Activated CD4-positive, alpha-beta memory T cell treated with anti-CD3 and anti-CD28 coated beads, Interleukin-2, amount 10 ng/mL, durations not matched to agents 7 days and 5 days (primary cell): ENCODE measurements at places on chromosomes 3 and 15.
A peak's percentile ranks its signal among the peaks of the same experiment; 100 is the strongest.

DNA sequence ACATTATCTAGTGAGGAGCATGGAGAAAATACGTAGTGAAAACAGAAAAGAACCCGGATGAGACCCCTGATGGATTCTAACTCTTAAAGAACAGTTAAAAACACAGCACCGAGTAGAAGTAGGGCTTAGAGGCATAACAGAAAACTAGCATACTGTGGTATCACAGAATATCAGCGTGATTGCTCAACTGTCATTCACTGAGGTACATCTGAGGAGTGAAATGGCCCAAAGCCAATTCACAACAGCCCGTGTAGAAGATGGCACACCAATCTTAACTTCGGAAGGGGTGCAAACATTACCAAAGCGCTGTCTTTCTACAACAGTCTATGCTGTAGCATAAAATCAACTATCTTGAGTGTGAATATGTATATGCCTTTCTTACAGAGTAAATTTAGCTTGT, 1.8 kb downstream of the CLASP2 start:
- H3K27me3 ChIP-seq, result no peaks in the 10 kb centered on the region
- peaks cover 5% of the 10 kb centered on the region for H3K36me3 ChIP-seq
- no peak overlapping the region for H3K4me3 ChIP-seq
- DNase-seq, result no peak
- no peak overlapping the region for H3K27ac ChIP-seq
- H3K4me1 ChIP-seq, result peaks cover 14% of the 10 kb centered on the region

DNA sequence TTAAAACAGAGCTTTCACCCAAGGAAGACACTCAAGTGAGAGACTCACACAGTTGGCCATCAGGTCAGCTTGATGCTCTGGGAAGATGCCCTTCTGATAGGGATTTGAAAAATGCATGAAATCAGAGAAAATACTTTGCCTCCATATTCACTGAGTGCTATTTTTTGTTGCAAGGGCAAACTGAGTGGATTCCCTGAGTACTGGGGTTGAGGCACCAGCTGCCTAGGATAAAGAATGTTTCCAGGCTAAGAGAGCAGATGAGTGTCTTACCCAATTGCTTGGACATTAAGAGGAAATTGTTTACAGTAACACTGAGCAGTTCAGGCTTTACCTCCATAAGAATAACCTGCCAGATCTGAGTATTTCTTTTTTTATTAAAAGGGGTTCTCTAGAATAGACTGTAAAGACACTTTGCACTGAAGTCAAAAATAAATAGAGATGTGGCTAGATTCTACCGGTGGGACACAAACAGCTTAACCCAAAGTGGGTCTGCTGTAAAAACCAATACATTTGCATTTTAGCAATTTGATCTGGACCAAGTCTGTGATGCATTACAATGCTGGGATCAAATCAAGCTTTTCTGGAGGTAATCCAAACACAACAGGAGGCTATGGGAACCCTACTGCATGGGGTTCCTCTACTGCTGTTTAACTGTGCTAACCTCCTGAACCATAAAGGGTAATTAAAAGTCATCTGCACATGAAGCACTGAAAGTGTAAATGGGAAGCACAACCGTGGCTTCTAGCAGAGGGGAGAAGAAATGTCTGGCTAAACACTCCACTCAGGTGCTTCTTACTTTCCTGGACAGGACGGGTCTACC, 238.8 kb upstream of the WNT5A start:
- no peaks in the 10 kb centered on the region for H3K27me3 ChIP-seq
- H3K36me3 ChIP-seq, result no peaks in the 10 kb centered on the region
- H3K4me1 ChIP-seq, result no peaks in the 10 kb centered on the region
- no peak for DNase-seq

GRCh38 chr3:107676469-107677309, 153.9 kb downstream of the BBX start:
- no peaks in the 10 kb centered on the region for H3K27me3 ChIP-seq
- no peak overlapping the region for H3K27ac ChIP-seq
- no peak overlapping the region for H3K4me3 ChIP-seq
- peaks cover 13% of the 10 kb centered on the region for H3K4me1 ChIP-seq

- H3K4me1 ChIP-seq, result peaks cover 50% of the 10 kb centered on the region
- H3K27ac ChIP-seq, result no peak overlapping the region
- H3K27me3 ChIP-seq, result no peaks in the 10 kb centered on the region
- H3K36me3 ChIP-seq, result peaks cover 77% of the 10 kb centered on the region
- no peak overlapping the region for H3K4me3 ChIP-seq
Observed at GRCh38 chr3:187064210-187065115, 74.8 kb downstream of the RPL39L start.

DNA sequence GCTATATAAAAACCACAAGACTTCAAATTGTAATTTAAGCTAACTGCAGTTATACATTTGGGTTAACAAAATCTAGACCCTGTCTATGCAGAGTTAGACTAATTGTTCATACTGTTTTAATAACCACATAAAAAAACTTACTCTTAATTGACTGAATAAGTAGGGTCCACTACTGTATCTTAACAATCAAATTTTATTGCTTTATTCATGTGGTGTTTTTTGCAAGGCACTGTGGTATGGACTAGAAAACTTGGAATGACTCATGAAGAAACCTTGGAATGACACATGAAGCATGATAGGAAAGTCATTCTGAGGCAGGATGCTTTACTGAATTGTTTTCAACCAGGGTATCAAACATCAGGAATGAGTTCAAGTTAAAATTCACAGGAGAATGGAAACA, 2.3 kb downstream of the SERP1 start:
- H3K27me3 ChIP-seq, result no peaks in the 10 kb centered on the region
- peak overlapping the region; percentile 55 for H3K4me3 ChIP-seq
- no peak for DNase-seq
- H3K4me1 ChIP-seq, result peaks cover 54% of the 10 kb centered on the region

GRCh38 chr3:85846940-85847339, 888.2 kb downstream of the CADM2 start:
- H3K27me3 ChIP-seq, result no peaks in the 10 kb centered on the region
- H3K36me3 ChIP-seq, result no peaks in the 10 kb centered on the region

GRCh38 chr3:12347301-12347700, 58.4 kb downstream of the PPARG start:
- H3K27ac ChIP-seq, result no peak overlapping the region
- no peaks in the 10 kb centered on the region for H3K36me3 ChIP-seq
- peaks cover 22% of the 10 kb centered on the region for H3K27me3 ChIP-seq

DNA sequence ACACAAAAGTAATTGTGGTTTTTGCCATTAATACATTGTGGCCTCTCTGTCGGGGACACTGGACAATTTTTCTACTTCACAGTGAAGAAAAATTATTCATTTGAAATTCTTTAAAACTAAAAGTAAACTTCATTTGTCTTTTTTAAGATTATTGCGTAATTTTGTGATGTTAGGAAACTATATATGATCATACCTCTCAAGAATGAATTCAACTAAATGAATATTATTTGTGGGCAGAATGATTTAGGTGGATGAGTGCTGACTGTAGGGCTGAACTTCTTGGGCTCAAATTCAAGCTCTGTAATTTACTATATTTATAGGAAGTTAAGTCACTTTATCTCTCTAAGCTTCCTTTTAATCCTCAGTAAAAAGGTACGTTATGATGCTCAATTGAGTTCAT, 441.2 kb downstream of the ROBO1 start:
- no peak overlapping the region for H3K27ac ChIP-seq
- no peak overlapping the region for H3K4me3 ChIP-seq
- no peaks in the 10 kb centered on the region for H3K27me3 ChIP-seq
- no peaks in the 10 kb centered on the region for H3K4me1 ChIP-seq
- DNase-seq, result no peak

- no peak overlapping the region for H3K27ac ChIP-seq
- no peak overlapping the region for H3K4me3 ChIP-seq
- DNase-seq, result no peak
- no peaks in the 10 kb centered on the region for H3K36me3 ChIP-seq
Observed at GRCh38 chr3:180073561-180073960, 36.8 kb upstream of the PEX5L start.

GRCh38 chr15:68658641-68659358, 80.0 kb downstream of the CORO2B start:
- H3K4me1 ChIP-seq, result no peaks in the 10 kb centered on the region
- H3K36me3 ChIP-seq, result no peaks in the 10 kb centered on the region
- H3K4me3 ChIP-seq, result no peak overlapping the region
- peaks cover 10% of the 10 kb centered on the region for H3K27me3 ChIP-seq

DNA sequence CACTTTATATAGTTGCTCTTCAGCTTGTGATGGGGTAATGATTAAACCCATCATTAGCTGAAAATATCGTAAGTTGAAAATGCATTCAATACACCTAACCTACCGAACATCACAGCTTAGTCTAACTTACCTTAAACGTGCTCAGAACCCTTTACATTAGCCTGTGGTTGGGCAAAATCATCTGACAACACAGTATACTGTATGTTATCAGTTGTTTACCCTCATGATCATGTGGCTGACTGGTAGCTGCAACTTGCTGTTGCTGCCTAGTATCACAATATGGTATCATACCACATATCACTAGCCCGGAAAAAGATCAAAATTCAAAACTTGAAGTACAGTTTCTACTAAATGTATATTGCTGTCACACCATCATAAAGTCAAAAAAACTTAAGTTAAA, 9.5 kb downstream of the ZNF280D start:
- H3K4me1 ChIP-seq, result peaks cover 5% of the 10 kb centered on the region
- no peaks in the 10 kb centered on the region for H3K27me3 ChIP-seq
- peaks cover 38% of the 10 kb centered on the region for H3K36me3 ChIP-seq
- H3K27ac ChIP-seq, result no peak overlapping the region
- H3K4me3 ChIP-seq, result no peak overlapping the region
- DNase-seq, result no peak

DNA sequence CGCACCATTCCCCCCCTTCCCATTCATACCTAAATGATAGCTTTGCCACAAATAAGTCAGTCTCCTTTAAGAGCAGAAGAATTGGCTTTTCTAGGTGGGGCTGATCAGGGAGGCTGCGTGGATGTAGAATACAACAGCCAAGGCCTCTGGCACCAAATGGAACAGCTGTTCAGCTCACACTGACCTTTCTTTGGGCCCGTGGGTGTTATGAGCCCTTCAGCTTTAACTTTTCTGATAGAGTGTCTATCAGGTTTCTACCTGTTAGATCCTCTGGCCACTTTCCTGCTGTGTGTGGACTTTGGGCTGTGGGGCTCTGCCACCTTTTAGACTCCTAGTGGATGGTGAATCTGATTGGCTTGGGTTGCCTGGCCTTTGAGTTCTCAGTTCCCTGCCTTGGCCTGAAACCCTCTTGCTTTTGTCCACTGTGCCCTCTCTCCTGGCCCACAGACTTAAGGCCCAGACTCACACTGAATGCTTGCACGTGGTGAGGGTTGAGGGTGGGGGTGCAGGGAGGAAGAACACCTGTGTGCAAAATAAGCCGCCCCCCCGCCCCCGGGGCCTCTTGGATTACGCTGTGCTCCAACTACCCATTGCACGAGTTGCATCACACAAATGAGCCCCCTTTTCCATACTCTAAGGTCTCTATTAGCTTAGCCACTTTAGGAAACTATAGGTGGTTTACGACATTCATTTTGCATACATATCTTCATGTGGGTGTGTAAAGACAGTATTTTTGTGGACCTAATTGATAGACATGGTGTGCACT, 1.3 kb upstream of the RFX7 start:
- H3K27ac ChIP-seq, result peak overlapping the region; percentile 91
- H3K4me3 ChIP-seq, result peak overlapping the region; percentile 99
- H3K27me3 ChIP-seq, result no peaks in the 10 kb centered on the region
- peaks cover 8% of the 10 kb centered on the region for H3K36me3 ChIP-seq

GRCh38 chr15:100147828-100148227, 193.9 kb downstream of the ADAMTS17 start:
- H3K36me3 ChIP-seq, result peaks cover 2% of the 10 kb centered on the region
- H3K27me3 ChIP-seq, result no peaks in the 10 kb centered on the region
- no peak overlapping the region for H3K4me3 ChIP-seq
- DNase-seq, result no peak

DNA sequence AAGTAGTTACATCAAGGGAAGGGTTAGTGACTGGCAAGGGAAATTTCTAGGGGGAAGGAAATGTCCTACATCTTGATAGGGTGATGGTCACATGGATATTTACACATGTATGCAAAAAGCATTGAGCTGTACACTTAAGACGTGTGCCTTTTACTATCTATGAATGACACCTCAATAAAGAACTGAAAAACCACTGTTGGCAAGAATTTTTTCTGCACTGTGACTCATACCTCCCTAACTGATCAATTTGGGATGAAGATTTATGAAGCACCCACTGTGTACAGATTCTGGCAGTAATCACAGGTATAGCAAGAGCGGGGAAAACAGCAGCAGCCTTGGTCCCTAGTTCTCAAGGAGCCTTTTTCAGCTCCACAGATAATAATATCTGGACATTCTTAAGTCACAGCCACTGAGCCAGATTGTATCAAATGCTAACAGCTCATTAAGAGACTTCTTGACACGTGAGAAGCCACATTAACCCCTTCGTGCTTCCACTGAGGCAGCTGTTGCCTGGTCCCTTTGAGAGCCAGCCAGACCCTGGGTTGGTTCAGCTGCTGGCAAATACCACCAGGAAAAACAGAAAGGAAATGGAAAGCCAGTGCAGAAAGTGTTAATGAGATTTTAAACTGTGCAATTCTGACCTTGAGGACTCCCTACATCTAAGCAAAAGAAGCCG, 32.0 kb upstream of the GALNT15 start:
- H3K27me3 ChIP-seq, result peaks cover 2% of the 10 kb centered on the region
- DNase-seq, result no peak
- H3K27ac ChIP-seq, result no peak overlapping the region
- no peak overlapping the region for H3K4me3 ChIP-seq

DNA sequence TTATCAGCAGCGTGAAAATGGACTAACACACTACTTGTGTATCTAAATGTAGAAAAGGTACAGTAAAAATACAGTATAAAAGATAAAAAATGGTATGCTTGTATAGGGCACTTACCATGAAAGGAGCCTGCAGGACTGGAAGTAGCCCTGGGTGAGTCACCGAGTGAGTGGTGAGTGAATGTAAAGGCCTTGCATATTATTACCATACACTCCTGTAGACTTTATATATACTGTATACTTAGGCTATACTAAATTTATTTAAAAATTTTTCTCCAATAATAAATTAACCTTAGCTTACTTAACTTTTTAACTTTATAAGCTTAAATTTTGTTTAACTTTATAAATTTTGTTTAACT, 67.2 kb upstream of the TSPAN3 start:
- no peak for DNase-seq

DNA sequence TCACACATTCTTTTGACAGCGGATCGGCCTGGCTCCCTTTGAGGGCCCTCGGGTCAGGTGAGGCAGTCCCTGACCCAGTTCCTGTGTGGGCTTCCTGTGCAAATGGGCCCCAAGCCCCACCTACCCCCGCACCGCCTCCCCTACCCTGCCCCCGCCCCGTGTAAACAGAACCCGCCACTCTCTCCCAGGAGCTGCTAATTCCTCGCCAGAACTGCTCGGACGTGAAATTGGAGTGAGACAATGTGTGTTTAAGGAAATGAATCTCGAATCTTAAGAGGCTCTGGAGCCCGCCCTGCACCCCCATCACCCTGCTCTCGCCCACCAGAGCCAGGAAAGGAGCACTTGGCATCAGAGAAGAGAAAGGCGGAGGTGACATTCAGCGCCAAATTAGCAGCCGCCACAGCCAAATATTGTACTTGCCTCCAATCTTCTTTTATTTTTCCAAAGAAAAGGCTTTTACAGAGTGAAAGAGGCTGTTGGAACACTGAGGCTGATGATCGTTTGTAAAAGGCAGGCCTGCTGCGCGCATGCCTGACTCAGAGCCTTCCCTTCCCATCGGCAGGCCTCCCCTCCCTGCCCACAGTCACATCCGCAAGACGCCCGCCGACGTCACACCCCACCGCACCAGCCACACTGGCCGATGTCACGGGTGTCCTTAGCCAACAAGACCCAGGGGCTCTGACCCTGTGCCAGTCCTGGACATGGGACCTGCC, 53.1 kb downstream of the CACNA2D2 start:
- H3K36me3 ChIP-seq, result no peaks in the 10 kb centered on the region
- no peaks in the 10 kb centered on the region for H3K27me3 ChIP-seq
- DNase-seq, result peak; percentile 84
- H3K4me3 ChIP-seq, result peak overlapping the region; percentile 66
- H3K4me1 ChIP-seq, result peaks cover 17% of the 10 kb centered on the region
- peak overlapping the region; percentile 88 for H3K27ac ChIP-seq
